ENCODE measurements at places on chromosomes 2 and 18. TPM values are rescaled to one million over a fixed set of nuclear protein-coding genes. Genes with fewer than 3 reads are reported as not detected.

- H3K27ac ChIP-seq = no peak overlapping the region
- H3K27me3 ChIP-seq = no peaks in the 10 kb centered on the region
- no peak for DNase-seq
- no peaks in the 10 kb centered on the region for H3K36me3 ChIP-seq
- no peak overlapping the region for H3K4me3 ChIP-seq
Observed at GRCh38 chr2:88834866-88835265, 143.4 kb downstream of the RPIA start.

Gene RIT2
- total RNA-seq = not detected

- no peaks in the 10 kb centered on the region for H3K27me3 ChIP-seq
- DNase-seq = no peak
- no peak overlapping the region for H3K27ac ChIP-seq
- peaks cover 16% of the 10 kb centered on the region for H3K4me1 ChIP-seq
Observed at GRCh38 chr2:215899141-215900074, 113.9 kb downstream of the MREG start.

GRCh38 chr2:98252038-98252773, 94.0 kb upstream of the CNGA3 start:
- no peak for DNase-seq
- H3K4me1 ChIP-seq = no peaks in the 10 kb centered on the region
- H3K27ac ChIP-seq = no peak overlapping the region
- H3K36me3 ChIP-seq = no peaks in the 10 kb centered on the region
- no peaks in the 10 kb centered on the region for H3K27me3 ChIP-seq

GRCh38 chr18:474416-474815, 26.1 kb downstream of the COLEC12 start:
- no peak overlapping the region for H3K27ac ChIP-seq
- H3K4me3 ChIP-seq = no peak overlapping the region
- H3K27me3 ChIP-seq = peaks cover 3% of the 10 kb centered on the region
- peaks cover 17% of the 10 kb centered on the region for H3K4me1 ChIP-seq

DNA sequence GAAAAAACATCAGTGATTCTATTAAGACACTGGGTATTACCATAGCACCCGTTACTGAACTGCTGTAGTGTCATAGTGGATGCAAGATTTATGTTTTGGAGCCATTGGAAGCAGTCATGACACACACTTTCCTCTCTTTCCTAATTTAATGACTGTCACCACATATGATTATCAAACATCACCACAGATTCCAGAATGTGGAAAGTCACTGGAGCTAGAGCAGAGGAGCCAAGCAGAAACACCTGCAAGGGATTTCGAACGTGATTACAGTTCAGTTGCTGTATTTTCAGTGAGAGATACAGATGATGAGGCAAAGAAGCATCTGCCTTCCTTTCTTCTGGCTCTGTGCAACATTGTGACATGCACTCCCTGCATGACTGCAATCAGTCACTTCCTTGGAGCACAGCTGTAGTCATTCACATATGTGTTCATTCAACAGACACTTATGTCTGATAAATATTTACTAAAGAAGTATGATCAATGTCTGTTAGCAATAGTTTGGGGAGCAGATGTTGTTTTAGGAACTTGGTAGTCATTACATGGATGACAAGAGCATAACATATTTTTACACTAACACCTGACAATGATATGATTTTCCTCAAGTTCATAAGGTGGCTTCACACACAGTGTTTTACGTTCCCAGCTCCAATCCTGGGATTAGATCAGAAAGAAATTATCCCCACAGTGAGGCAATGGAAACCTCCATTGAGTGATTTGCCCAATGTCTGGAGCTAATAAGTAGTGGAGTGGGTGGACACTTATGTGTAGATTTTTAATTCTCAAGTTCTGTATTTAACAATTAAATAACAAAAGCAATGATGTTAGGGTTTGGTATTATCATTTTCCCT, 416.6 kb downstream of the PLCL1 start:
- H3K36me3 ChIP-seq = no peaks in the 10 kb centered on the region
- H3K4me3 ChIP-seq = no peak overlapping the region
- H3K4me1 ChIP-seq = peaks cover 5% of the 10 kb centered on the region
- no peak for DNase-seq
- peaks cover 2% of the 10 kb centered on the region for H3K27me3 ChIP-seq

DNA sequence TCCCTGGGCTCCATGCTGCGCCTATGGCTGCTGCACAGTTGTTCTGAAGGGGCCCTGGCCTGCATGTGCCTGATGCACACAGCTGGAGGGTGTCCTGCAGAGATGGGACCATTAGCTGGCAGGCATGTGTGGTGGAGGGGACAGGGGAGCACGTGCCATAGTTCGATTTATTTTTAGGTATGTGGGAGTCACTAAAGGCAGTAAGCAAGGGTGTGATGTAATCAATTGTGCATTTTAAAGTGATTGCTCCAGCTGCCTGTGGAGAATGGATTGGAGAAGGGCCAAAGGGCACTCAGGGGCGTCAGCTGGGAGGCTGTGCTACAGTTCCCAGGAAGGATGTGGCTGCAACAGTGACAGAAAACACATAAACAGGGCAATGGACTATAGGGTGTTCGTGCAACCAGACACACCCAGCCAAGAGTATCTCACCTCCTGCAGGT, 205.1 kb downstream of the ARL4C start:
- H3K4me1 ChIP-seq = peaks cover 20% of the 10 kb centered on the region
- no peak for DNase-seq
- peak overlapping the region; percentile 82 for H3K27ac ChIP-seq
- no peaks in the 10 kb centered on the region for H3K27me3 ChIP-seq

- H3K4me3 ChIP-seq = no peak overlapping the region
- no peaks in the 10 kb centered on the region for H3K4me1 ChIP-seq
- no peaks in the 10 kb centered on the region for H3K27me3 ChIP-seq
- H3K36me3 ChIP-seq = no peaks in the 10 kb centered on the region
Observed at GRCh38 chr18:61984349-61984748, 91.5 kb upstream of the RNF152 start.

DNA sequence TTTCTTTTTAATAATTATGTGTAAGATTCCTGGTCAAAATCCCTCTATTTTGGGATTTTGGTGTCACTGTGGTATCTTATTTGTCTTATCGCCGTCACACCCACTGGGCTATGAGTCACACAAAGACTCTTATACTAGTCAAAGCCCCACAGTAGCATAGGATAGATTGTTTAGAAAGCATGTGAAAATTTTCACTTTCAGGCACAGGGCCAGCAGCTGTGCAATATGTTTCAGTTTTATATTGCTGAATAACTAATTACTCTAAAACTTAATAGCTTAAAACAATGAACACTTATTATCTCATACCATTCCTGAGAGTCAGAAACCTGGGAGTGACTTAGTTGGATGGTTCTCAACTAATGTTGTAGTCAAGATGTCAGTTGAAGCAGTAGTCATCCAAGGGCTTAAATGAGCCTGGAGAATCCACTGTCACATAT, 24.0 kb downstream of the CFAP210 start:
- no peak overlapping the region for H3K4me3 ChIP-seq
- H3K27ac ChIP-seq = no peak overlapping the region
- no peaks in the 10 kb centered on the region for H3K36me3 ChIP-seq
- no peak for DNase-seq
- H3K4me1 ChIP-seq = peaks cover 6% of the 10 kb centered on the region

Gene ABCB11
- total RNA-seq = 0.09 TPM

DNA sequence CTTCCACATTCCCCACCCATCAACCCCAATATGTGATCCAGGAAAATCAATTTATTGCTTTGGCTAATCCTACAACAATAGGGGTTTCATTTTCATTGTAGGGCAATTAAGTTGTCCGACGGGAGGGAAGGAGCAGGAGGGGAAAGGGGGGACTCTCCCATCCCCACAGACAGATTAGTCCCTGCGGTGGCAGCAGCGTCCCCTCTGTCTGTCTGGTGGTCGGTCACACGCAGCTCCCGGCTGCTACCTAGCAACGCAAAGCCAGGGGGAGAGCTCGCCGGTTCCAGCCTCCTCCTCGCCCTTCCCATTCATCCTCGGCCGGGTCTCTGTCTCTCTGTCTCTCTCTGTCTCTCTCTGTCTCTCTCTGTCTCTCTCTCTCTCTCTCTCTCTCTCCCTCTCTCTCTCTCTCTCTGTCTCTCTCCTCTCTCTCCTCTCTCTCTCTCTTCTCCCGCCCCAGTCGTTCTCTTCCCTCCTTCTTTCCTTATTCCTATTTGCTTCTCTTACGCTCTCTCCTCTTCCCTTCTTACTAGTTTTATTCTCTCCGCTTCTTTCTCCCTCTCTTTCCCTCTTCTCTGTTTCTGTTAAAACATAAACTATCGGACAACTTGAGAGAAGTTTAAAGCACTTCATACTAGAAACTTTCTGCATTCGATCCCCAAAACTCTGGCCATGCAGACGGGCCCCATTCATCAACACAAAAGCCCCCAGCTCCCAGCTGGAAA, 1.2 kb downstream of the LRP2 start:
- peaks cover 26% of the 10 kb centered on the region for H3K27me3 ChIP-seq
- H3K4me3 ChIP-seq = peak overlapping the region; percentile 91
- H3K4me1 ChIP-seq = peaks cover 27% of the 10 kb centered on the region
- H3K27ac ChIP-seq = peak overlapping the region; percentile 93

- no peak overlapping the region for H3K4me3 ChIP-seq
- peaks cover 12% of the 10 kb centered on the region for H3K4me1 ChIP-seq
- no peaks in the 10 kb centered on the region for H3K36me3 ChIP-seq
- DNase-seq = no peak
Observed at GRCh38 chr2:67694445-67694844, 297.3 kb downstream of the ETAA1 start.

Gene UNC80
- 3.1 TPM for total RNA-seq

Gene C1D
- 17.7 TPM for total RNA-seq

- DNase-seq = no peak
- peaks cover under 1% of the 10 kb centered on the region for H3K4me1 ChIP-seq
- no peak overlapping the region for H3K4me3 ChIP-seq
- H3K27me3 ChIP-seq = no peaks in the 10 kb centered on the region
- peaks cover 22% of the 10 kb centered on the region for H3K36me3 ChIP-seq
Observed at GRCh38 chr18:26082475-26082874, 7.9 kb downstream of the SS18 start.

Gene UPP2
- not detected for total RNA-seq

DNA sequence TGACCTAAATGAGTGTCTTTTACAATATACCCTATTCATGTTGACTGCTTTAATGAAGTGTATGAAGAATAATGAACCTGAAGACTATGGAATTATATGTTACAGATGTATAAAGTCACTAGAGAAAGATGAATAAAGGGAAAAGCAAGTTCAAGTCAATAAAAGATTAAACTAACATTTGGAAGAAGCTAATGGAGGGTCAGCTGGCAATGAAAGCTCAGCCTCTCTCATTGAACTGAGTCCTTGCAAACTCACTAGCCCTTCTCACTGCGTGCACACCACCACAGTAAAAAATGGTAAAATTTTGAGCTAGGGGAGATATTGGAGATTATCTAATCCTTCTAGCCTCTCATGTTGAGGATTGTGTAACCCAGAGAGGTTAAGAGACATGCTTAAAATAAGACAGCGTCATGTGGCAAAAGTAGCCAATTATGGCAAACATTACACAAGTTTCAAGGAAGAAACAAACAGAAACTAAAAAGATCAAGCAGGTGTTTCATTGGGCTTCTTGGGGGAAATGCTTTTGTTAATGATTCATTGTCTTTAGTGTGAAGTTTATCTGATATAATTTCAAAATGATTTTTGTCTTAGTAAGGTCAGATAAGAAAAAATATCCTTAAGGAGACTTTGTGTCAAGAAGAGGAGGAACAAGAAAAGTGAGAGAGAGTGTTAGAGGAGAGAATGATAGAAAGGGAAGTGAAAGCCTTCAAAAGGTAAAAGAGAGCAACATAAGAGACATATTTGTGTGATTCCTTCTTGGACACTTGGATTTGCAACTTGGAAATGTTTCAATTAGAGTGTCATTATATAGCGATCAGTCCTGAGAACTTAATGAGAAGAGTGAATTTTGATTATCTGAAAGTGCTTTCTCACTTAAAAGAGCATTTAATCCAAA, 893.7 kb upstream of the FAM98A start:
- H3K4me1 ChIP-seq = no peaks in the 10 kb centered on the region
- H3K27me3 ChIP-seq = no peaks in the 10 kb centered on the region
- no peaks in the 10 kb centered on the region for H3K36me3 ChIP-seq
- no peak overlapping the region for H3K27ac ChIP-seq

DNA sequence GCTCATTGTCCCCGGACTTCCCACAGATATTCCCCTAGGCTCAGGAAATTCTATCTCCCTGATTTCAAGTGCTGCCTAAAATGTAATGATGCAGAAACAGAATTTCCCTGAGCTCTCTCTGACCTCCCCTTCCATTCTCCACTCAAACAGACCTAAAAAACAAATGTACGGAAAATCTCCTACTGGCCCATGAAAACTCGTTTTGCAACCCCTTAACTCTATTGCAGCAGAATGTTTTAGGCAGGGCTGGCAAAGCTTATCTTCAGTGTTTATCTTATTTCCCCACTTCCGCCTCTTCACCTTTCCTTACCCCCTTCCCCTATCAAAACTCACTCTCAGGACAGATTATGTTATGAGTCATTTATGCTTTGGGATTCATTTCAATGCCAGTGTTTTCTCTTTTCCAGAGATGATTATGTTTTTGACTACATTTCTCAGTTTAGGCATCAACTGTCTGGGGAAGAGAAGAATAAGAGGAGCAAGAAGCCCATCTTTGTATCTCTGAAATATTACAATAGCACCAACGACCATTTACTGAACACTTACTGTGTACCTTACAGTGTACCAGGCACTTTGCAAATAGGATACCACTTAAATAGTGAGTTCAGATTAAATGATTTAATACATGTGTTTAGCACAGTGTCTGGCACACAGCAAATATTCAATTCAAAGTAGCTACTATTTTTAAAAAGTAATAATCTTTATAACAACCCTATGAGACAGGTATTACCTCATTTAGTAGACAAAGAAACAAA, 53.9 kb upstream of the STPG4 start:
- peaks cover 25% of the 10 kb centered on the region for H3K27me3 ChIP-seq
- H3K4me3 ChIP-seq = no peak overlapping the region
- no peaks in the 10 kb centered on the region for H3K36me3 ChIP-seq

DNA sequence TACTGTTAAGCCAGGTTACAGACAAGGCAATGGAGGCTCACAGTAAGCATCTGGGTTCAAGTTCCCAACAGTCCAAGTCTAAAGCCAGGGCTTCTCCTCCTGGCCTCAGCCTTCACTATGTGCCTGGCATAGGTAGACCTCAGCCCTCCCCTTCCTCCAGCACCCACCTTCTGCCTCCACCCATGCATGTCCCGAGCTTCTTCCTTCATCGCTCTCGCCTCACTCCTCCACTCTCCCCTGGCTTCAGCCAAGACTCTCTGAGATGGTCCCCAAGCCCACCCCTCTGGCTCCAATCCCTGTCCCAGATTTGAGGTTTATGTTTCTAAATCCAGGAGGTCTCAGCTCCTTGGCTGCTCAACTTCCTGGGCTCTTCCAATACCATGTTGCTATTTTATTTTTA, 26.9 kb downstream of the CENPA start:
- DNase-seq = no peak
- no peak overlapping the region for H3K4me3 ChIP-seq
- H3K4me1 ChIP-seq = no peaks in the 10 kb centered on the region
- no peak overlapping the region for H3K27ac ChIP-seq
- H3K27me3 ChIP-seq = peaks cover 12% of the 10 kb centered on the region
- H3K36me3 ChIP-seq = no peaks in the 10 kb centered on the region

DNA sequence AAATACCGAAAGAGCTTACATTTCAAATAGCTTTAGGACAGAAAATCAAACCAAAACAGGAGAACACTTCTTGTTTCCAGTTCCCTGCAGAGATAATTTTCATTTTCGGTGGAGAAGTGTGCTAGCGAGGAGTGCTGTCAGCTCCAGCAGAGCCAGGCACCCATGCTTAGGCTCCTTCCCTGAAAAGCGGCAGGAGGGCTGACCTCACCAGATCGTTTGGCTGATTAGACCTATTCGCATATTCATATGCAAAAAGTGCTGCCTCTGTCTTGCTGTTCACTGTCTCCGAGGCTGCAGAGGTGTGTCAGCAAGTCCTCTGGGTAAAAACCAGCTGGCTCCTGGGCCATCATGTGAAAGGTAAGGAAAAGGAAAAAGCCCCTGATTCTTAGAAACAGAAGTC, 225.8 kb upstream of the COPS8 start:
- H3K36me3 ChIP-seq = no peaks in the 10 kb centered on the region
- DNase-seq = no peak
- peaks cover 8% of the 10 kb centered on the region for H3K4me1 ChIP-seq
- peaks cover 63% of the 10 kb centered on the region for H3K27me3 ChIP-seq

Gene ARMC9
- 41.3 TPM for total RNA-seq

Gene DYNC1I2
- 118 TPM for total RNA-seq

Measured in progenitor cell of endocrine pancreas (in vitro differentiated cells).